ENCODE measurements at places on chromosomes 7 and 10.

DNA sequence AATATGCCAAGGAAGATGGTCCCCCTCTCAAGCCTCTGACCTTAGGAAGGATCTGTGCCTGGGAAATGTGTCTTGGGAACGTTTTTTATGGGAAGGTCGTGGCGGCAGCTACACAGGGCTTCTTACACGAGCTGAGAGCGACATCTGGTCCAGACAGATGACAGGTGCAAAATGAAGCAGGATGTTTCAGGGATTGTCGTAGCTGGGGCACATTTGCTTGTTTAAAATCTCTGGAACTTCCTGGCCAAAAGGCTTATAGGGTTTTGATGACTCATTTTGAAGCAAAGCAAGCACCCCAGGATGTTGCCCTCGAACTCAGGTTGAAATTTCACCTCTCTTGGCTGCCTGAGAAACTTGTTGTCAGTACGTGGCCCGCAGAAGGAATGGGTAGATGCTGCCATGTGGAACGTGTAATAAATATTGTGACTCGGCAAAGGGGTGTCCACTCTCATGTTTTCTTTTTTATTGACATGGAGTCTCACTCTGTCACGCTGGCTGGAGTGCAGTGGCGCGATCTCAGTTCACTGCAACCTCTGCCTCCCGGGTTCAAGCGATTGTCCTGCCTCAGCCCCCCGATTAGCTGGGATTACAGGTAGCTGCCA is 117.5 kb downstream of the CAMK1D start:
- no peak for DNase-seq

DNA sequence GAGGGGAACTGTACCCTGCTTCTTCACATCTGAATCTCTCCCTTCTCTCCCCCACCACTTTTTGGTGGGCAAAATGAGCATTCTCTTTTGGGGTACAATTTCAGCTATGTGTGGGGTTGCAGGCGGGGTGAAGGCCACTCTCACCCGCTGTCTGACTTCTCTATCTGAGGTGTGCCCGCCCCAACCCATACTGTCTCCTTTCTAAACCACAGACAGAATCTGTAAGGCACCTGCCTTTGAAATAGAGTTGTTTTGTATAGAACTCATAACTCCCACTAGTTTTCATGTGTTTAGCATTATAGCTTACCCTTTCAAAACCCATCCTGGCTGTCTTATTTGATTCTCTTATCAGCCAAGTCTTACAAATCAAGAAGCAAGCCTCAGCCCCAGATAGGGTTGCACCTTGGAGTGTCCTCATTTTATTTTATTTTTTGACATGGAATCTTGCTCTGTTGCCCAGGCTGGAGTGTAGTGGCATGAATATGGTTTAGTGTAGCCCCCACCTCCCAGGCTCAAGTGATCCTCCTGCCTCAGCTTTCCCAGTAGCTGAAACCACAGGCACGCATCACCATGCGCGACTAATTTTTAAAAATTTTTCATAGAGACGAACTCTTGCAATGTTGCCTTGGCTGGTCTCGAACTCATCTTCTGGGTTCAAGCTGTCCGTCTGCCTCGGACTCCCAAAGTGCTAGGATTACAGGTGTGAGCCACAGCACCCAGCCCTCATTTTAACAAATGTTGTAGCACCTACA is 11.9 kb downstream of the TSPAN14 start:
- DNase-seq: no peak

GRCh38 chr10:58578366-58578765 is 65.7 kb downstream of the BICC1 start:
- DNase-seq: no peak

DNA sequence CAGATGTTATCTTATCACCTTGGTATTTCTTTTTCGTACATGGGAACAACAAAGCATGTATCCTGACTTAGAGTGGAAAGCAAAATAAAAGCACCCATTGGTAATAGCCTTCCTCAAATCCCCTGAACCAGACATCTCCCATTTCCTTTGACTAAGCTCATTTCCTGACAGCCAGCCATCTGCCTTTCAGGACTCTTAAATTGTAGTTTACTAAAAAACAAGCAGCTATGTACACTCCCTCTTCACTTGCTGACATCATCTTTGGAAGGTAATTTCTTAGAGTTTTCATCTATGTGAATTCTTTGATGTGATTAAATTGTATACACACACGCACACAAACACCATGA is 40.7 kb downstream of the ARL4A start:
- DNase-seq: no peak

DNA sequence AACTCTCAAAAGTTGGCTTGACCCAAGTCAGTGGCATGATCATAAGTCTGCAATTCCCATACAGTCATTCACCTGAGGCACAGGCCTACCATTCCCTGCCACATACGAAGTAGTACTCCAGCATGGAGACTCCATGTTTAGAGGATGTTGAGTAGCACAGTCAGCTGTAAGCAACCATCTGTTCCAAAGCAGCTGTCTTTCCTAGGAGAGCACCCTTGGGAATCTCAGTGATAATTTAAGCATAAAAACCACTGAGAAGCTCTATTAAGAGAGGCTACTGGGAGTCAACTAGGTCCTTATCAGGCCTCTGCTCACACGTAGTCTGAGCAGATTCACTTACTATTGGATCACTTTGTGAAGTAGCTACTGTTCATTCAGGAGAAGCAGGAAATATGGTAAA is 61.6 kb upstream of the UNC5B start:
- no peak for DNase-seq

DNA sequence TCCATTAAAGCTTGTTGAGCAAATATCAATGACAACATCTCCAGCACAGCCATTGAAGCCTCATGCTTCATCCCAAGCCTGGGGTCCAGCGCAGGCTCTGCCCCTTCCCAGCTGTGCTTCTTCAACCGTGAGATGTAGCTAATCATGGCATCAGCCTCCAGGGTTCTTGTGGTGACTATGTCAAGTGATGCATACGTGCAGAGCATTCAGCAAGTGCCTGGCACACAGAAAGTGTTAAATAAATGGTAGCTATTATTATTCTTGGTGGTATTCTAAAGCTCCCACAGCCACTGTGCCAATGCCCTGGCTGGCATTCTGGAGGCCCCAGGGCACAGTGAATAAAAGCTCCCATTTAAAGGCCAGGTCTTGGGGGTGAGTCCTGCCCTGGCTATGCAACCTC is 146.6 kb downstream of the WDR11 start:
- DNase-seq: no peak

- DNase-seq: no peak
Measured at GRCh38 chr10:101771380-101771779, 4.5 kb downstream of the FGF8 start.

Measured in inflammatory macrophage treated with lipopolysaccharide for 4 hours (primary cell).